ENCODE measurements at places on chromosomes 3 and 15.

DNA sequence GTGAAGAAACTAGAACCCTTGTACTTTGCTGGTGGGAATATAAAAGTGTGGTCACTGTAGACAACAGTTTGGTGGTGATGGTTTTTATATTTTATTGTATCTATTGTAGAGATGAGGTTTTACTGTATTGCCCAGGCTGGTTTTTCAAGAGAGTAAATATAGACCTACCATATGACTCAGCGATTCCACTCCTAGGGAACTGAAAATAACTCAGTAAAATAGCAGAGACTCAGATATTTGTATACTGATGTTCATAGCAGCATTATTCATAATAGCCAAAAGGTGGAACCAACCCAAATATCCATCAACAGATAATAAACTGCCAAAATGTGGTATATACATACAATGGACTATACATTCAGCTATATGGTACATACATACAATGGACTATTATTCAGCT, 68.8 kb upstream of the IL12A start:
- no peak for DNase-seq

DNA sequence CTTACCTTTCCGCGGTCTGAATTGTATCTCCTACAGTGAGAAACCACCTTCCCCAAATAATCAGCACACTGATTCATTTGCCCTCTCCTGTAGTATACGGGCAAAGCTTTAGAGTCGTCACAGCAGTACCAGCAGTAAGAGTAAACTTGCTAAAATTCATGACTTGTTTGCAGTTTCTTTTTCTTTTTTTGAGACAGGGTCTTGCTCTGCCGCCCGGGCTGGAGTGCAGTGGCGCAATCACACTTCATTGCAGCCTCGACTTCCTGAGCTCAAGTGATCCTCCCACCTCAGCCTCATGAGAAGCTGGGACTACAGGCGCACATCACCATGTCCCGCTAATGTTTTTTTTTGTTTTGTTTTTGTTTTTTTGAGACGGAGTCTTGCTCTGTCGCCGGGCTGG, 11.9 kb downstream of the SCAMP5 start:
- DNase-seq = no peak

DNA sequence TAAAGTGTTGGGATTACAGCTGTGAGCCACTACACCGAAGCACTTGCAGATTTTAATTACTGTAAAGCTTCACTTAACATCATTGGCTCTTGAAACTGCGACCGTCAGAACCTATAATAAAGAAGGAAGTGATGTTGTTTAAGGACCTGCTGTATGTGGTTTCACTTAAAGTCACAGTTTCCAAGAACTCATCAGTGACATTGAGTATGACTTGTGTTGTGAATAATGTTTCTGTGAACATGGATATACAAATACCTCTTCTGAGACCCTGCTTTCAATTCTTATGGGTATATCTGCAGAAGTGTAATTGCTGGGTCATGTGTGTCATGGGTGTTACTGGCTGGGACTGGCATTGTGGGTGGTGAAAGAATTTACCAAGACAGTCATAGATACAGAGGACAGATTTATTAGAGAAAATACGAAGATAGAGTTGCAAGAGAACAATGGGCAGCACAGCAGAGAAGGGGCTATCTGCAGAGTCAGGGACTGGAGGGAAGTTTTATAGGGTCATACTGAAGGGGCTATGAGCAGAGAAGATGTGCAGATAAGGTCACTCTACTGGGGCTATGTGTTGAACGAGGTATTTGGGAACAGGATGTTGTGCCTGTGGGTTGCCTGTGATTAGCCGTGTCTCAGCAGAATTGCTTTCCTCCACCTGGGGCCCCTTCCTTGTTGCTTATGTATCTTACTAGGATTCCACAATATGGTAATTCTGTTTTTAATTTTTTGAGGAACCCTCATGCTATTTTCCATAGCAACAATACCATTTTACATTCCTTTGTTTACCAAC, 4.5 kb downstream of the NDUFB5 start:
- DNase-seq = no peak

GRCh38 chr3:141337523-141337854, 30.8 kb upstream of the ZBTB38 start:
- DNase-seq = no peak

DNA sequence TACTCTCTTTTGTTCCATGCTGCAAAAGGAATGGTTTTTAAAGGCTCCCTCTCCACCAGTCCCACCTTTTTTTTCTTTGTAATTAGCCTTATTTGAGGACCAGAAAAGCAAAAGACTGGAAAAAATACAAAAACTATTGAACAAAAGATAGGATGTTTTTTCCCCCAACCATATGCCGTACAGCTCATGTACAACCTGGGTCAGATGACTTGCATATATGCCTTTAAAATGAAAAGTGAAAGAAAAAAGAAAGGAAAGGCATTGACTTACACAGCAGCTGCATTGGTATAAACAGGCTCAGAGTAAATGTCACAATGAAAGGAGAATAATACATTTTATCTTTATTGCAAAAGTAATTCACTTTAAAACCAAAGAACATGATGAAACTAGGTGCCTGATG, 69.5 kb upstream of the CMC1 start:
- no peak for DNase-seq

- no peak for DNase-seq
Measured at GRCh38 chr15:94206463-94207167, 24.7 kb upstream of the MCTP2 start.

DNA sequence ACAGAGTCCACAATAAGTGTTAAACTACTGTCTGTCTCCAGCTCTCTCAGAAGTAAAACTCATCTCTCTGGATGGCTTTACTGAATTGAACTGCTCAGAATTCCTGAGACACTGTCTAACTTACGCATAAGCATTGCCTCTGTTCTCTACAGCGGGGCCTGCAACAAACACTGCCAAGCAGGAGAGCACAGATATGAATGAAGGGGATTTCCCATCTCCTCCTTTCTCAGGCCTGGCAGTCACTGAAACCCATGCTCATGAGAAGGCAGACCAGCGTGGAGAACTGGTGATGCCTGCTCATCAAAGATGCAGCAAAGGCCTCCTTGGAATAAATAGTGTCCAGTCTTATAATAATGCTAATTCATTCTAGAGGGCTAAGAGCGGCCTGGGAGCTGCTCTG, 10.3 kb downstream of the RASGRP1 start:
- DNase-seq = no peak
